Dorsolateral prefrontal cortex (tissue), 122 donors: ENCODE measurements at places on chromosomes 3 and 15.

GRCh38 chr3:183737116-183737515 lies 39.5 kb downstream of the YEATS2 start:
- no peak for DNase-seq

DNA sequence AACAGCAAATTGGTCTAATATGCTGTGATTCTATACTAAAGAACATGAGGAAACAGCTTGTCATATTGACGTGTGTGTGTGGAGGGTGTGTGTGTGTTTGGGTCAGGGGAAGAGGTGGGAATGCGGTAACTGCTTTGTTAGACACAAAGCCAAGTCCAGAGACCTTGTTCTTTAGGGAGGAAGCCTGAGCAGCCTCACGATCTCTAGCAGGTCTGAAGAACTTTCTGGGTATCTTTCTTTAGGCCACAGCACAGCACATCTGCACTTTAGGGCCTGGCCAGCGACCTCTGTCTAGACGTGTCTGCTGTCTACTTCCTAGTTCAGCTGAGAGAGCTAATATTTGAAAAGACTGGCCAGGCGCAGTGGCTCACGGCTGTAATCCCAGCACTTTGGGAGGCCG lies 220.0 kb upstream of the TPRG1 start:
- no peak for DNase-seq

GRCh38 chr3:138118612-138119422 lies 3.4 kb upstream of the DZIP1L start:
- peak; percentile 80 for DNase-seq

GRCh38 chr15:69587723-69588426 lies 135.3 kb downstream of the RPLP1 start:
- DNase-seq = no peak

DNA sequence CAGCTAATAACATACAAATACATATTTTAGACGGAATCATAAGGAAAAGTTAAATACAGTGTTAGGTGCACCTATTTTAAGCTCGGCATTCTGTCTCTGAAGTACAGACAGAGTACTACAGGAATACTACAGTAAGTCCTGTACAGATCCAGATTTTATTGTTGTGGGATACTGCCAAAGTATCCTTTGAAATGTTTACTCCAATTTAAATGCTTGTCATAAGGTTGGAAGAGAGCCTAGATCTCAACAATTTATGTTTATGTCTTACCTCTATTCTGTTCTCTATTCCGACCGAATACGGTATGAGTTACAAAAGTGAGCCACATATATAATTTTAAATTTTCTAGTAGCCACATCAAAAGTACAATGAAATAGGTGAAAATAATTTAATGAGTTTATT lies 25.3 kb downstream of the PLD1 start:
- DNase-seq = no peak

- DNase-seq = no peak
Measured at GRCh38 chr3:164537485-164537884, 540.8 kb downstream of the SI start.

- no peak for DNase-seq
Measured at GRCh38 chr15:99149366-99149765, 44.5 kb downstream of the SYNM start.

- no peak for DNase-seq
Measured at GRCh38 chr3:127632035-127632820, 3.2 kb downstream of the PODXL2 start.

DNA sequence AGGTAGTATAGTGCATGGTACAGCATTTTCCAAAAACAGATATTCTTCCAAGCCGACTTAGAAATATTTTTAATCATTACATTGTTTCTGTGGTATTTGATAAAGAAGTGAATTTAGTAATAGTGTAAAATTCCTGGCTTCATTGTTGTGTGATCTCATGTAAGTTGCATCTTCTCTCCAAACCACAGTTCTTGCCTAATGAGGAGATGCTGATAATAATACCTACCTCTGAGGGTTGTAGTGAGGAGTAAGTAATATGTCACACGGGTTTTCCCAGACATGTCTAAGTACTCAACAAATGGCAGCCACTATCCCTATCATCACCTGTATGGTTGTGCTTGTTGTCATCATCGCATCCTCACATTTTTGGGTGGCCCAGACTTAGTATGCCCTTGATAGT lies 167.3 kb downstream of the SLCO3A1 start:
- DNase-seq = no peak

- no peak for DNase-seq
Measured at GRCh38 chr3:58242340-58242739, 4.7 kb downstream of the ABHD6 start.

DNA sequence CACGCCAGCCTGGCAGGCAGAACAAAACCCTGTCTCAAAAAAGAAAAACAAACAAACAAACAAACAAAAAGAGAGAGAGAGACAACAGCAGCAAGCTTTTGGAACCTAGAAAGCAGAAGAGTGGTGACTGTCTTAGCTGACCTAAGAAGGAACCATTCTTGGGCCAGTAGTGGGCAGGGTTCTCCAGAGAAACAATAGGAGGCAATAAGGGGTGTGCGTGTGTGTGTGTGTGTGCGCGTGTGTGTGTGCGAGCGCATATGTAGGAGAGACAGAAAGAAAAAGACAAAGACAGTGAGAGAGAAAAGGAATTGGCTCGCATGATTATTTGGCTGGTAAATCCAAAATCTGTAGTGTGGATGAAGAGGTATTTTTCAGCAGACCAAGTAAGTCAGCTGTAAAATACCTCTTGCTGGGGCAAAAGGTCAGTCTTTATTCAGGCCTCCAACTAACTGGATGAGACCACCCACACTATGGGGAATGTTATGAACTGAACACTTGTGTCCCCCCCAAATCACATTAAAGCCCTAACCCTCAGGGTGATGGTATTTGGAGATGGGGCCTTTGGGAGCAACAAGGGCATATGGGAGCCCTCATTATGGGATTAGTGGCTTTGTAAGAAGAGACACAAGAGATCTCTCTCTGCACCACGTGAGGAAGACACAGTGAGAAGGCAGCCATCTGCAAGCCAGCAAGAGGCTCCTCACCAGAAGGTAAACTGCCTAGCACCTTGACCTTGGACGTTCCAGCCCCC lies 15.1 kb upstream of the BLM start:
- no peak for DNase-seq

DNA sequence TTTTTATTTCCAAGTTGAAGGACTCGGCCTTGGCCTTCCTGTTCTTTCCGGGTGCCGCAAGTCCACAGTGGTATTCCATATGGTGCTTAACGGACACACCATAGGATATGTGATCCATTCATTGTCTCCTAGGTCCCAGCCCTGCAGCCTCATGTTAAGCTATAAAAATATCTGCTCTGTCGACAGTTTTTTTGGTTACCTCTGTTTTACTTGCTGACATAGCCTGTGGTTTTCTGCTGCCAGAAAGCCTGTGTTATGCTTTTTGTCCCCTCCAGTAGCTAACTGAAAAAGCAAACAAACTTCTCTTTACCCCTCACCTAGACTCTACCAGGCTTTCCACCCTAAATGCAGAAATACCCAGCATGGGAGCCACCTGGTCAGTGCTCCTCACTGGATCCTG lies 5.3 kb downstream of the INAFM2 start:
- no peak for DNase-seq
